ENCODE measurements at places on chromosomes 13 and 19. TPM values are rescaled to one million over a fixed set of nuclear protein-coding genes. Genes with fewer than 3 reads are reported as not detected.
A peak's percentile ranks its signal among the peaks of the same experiment; 100 is the strongest.

ARL11 gene
- not detected for total RNA-seq

ABCA7 gene
- 2.9 TPM for total RNA-seq

SLC15A1 gene
- not detected for total RNA-seq

GRCh38 chr19:438416-438958 lies 22.3 kb downstream of the SHC2 start:
- no peak for DNase-seq

GRCh38 chr13:53124623-53125022 lies 96.0 kb downstream of the OLFM4 start:
- no peak for DNase-seq

- DNase-seq = peak; percentile 53
Observed at GRCh38 chr19:50330365-50331078, 1.3 kb upstream of the KCNC3 start.

DNA sequence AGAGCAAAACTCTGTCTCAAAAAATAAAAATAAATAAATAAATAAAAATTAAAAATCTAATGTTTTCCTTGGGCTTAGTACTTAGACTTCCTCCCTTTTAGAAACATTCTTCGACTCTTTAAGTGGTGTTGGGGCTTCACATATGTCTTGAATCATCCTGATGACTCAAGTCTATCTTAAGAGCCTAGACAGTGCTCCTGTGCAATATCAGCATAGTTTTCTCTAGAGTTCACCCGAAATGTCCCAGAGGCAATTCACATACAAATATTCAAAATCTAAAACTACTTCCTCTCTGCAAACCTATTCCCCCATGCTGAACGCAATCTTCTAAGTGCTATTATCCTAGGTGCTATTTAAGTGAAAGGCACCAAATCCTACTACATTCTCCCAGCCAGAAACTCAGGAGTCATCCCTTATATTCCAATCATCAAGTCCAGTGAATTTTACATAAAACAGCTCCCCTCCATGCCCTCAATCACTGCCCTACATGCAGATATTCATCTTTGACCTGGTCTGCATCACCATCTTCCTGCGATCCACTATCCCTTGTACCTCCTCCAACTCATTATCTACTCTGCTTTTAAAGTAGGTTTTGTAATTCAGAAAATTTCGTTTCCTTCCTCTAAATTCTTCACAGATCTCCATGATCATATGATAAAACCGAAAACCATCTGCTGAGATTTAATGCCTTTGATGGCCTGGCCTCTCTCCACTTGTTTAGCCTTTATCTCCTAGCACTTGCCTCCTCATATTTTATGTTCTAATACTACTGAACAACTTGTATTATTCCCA lies 102.7 kb downstream of the ELF1 start:
- DNase-seq = no peak

GRCh38 chr13:44340508-44340907 lies 33.1 kb upstream of the SERP2 start:
- DNase-seq = no peak

- DNase-seq = no peak
Observed at GRCh38 chr19:45729800-45730290, 851 bp downstream of the FBXO46 start.

DNA sequence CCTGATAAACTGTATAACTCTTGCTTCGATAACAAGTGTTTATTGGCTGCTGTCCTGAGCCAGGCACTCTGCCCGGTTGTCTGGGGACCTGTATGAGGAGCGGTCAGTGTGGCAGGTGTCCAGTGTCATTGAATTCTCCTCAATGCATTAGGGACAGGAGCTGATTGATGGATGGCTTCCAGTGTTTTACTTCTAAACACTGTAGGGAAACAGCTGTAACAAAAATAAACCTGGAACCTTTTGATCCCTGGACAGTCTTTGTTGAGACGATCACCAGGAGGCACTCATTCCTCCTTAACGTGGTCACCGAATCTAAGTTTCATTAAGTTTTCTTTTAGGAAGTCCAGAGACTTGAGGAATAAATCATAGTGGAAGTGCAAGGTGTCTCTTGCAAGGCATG lies 17.9 kb downstream of the UBAC2 start:
- DNase-seq = no peak
